ENCODE measurements at places on chromosomes 1 and 21.

- no peak for DNase-seq
These were observed 42.6 kb upstream of the EDN2 start for GRCh38 chr1:41526956-41527561.

DNA sequence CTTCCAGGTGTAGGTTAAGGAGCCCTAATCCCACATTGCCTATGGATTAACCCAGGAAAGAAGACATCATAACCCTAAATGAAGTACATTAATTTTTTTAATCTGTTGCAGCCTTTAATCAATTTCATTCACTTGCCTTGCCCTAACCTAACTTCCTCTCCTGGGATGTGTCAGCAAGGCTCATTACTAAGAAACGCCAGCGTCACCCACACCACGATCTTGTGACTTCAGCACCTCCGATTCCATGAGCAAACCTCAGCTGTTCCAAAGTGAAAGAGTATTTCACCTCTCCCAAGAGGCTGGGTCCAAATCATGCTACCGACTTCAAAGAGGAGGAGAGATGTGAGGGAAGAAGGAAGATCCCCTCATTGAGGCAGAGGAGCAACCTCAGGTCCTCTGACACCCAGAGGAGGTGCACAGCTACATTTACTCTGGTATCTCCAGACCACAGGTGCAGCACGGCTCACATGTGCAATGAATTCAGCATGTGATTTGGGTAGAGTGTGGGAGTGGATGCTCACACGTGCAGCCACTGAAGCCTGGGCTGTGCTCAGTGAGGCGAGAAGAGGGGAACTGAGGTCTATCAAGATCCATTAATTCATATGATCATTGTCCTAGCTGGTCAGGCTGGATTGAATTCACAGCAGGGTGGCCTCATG is 134.1 kb downstream of the SLC30A10 start:
- DNase-seq, result no peak

DNA sequence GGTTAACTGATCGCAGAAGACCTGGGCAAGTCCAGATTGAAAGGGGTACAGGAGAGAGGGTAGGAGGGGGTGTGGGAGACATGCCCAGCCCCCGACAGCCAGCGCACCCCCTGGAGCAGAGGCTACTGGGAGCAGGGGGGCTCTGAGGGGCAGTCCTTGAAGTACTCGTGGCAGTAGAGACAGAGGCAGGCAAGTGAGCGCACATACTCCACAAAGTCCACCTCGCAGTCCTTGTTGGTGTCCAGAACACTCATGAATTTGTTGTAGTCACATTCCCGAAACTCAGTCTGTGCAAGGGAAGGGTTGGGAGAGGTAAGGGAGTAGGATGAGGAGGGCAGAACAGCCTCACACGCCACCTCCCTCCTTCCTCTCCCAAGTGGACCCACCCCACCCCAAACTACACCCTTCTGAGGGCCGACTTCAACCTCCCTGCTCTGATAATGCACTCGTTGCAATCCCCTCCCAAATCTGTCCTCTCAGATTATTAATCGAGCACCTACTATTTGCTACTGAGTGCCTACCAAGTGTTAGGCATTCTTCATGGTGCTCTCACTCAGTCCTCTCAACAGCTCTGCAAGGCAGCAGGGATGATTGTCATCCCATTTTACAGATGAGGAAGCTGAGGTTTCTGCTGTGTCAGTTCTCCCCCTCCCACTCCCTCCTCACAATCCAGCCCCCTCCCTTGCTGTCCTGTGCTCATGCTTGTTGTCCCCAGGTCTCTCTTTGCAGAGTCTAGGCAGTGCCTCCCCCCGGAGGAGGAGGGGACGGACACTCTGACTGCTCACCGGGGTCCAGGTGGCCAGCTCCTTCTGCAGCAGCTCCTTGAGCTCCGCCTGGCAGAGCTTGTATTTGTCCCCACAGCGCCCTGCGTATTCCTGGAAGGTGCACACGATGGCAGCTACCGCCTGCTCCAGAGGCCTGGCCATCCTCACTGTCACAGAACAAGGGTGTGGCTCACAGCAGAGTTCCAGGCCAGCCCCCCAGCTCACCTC is 1.2 kb downstream of the S100A3 start:
- DNase-seq, result no peak

DNA sequence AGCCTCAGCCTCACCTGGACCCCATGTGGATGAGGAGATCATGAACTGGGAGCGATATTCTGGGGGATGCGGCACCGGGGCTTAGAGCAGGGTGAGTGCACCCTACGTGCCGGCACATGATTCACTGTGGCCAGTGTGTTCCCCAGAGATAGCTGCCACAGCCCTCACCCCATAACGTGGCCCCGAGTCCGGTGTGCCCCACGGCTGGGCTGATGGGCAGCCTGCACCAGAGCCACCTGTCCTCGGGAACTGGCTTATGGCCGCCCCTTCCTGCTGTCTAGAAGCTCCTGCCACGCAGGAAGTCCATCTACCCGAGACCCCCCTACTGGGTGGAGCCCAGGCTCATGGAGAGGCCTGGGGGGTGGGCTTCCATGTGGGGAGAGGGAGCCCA is 39.1 kb upstream of the SLC19A1 start:
- no peak for DNase-seq

- no peak for DNase-seq
These were observed 30.7 kb downstream of the ALPL start for GRCh38 chr1:21539933-21540332.
